ENCODE measurements at places on chromosomes 7 and 10.

GRCh38 chr10:13056456-13057077 is 43.4 kb upstream of the OPTN start:
- DNase-seq: no peak

GRCh38 chr7:69109246-69109645 is 489.0 kb upstream of the AUTS2 start:
- no peak for DNase-seq

DNA sequence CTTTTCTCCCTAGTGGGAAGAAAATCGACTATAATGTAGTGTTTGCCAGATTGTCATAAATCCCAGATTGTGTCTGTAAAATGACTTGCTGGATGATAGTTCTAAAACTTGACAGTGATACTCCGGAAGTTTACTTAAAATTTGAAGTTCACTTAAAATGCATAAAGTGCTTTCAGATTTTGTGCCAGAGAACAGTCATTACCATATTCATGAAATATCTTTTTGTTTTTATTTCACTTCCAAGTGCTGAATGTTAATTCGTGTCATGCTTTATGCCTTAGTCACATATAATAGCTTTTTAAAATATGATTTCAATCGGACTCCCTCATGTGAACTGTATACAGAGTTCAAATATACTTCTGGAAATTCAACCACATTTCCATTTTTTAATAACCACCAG is 30.4 kb downstream of the PRPF18 start:
- DNase-seq: no peak

DNA sequence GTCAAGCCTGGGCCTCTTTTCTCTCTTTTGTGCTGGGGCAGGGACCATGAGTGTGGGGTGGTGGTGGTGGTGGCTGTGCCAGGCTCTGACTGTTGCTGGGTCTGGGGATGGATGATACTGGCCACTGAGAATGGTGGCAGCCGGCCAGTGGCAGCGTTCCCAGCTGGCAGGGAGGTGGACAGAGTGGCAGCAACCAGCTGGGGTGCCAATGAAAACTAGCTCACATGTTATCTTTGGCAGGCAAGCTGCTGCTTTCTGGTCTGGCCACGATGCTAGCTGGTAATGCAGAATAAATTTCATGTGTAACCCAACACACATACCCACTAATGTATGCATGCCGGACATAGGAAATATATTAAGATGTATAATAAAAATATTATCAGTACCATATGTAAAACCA is 95.0 kb upstream of the SLC26A5 start:
- no peak for DNase-seq

- no peak for DNase-seq
Measured at GRCh38 chr10:61376908-61377368, 76.2 kb downstream of the TMEM26 start.

- DNase-seq: no peak
Measured at GRCh38 chr7:83691095-83691494, 42.2 kb upstream of the SEMA3E start.

- no peak for DNase-seq
Measured at GRCh38 chr7:64371116-64371515, 57.4 kb downstream of the ZNF736 start.

GRCh38 chr10:108673741-108674140 is 1249.6 kb downstream of the XPNPEP1 start:
- DNase-seq: no peak

- DNase-seq: peak; percentile 33
Measured at GRCh38 chr7:101590663-101591435, 38.2 kb downstream of the MYL10 start.

DNA sequence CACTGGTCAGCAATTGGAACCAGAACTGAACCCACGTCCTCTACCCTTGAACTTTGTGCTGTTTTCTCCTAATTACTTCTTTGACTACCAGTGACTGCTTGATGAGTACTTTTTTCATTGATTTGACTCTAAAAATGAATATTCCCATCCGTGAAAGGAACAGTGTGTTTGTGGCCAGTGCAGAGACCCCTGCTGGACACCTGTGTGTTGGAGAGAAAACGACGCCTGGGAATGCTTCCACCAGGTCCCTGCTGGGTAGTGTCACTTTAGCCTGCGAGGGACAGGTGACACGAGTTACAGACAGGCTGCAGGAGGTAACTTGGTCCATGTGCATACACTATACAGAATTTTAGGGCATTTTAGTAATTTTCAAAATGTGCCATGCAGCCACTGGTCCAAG is 6.8 kb upstream of the GJD4 start:
- DNase-seq: no peak

DNA sequence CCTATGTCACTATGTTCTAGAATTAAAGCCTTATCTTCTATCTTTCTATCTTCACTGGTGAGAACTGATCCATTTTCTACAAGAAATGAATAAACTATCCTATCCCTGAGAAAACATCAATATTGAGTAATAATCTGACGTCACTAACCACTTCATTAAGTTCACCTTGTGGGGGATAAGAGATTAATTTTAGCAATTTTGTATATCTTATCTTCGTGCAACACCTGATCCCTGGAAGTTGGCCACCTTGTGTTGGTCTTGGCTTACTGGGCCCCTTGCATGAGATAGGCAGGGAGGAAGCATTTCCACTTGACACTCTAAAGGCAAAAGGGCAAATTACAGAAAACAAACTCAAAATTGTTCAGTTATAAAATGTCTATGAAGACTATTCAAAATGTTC is 20.1 kb upstream of the OR6B1 start:
- no peak for DNase-seq

DNA sequence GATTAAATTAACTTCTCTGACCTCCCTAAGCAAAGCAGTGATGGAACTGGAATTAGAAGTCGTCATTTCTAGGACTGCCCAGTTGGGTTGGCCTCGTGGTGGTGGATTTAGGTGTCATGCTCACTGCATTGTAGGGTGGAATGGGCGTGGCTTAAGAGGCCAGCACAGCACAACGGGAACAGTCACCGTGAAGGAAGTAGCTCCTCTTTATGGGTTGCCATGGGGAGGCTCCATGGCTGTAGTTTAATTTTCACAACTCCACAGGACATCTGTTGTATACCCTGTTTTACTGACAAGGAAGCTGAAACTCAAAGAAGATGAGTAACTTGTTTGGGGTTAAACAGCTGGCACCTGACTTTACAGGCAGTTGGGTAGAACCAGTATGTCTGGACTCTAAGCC is 208.3 kb downstream of the CELF2 start:
- DNase-seq: no peak

DNA sequence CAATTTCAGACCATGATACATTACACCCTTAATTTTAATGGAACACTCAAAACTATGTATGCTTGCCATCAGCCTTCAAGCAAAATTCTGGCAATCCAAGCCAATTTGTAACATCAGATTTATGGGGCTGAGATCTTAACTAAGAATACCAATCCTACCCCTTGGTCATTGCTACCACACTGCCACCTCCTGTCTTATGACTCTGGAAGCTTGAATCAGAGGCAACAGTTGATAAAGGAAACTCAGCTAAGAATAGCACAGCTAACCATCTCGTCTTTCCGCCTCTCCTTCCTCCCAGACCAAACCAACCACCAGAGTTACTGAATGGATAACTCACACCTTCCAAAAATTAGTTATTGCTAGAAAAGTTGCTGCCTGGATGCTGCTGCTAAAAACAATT is 7.4 kb downstream of the IGF2BP3 start:
- no peak for DNase-seq

DNA sequence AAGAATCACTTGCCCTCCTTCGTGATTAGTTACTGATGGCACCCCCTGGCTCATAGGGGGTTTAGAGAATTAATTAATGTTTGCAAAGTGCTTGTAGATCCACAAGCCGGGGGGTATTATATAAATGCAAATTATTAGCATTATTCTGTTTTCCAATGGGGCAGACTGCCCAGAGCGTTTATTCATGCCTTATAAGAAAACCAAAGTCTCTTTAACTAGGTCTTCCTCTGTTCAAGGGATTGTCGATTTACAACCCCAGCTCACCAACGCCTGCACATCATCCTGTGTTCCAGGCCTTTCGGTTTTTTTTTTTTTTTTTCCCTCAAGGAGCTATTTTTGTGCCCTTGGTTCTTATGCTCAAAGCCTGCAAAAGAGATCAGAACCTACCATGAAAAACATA is 630.7 kb downstream of the PARD3 start:
- no peak for DNase-seq

DNA sequence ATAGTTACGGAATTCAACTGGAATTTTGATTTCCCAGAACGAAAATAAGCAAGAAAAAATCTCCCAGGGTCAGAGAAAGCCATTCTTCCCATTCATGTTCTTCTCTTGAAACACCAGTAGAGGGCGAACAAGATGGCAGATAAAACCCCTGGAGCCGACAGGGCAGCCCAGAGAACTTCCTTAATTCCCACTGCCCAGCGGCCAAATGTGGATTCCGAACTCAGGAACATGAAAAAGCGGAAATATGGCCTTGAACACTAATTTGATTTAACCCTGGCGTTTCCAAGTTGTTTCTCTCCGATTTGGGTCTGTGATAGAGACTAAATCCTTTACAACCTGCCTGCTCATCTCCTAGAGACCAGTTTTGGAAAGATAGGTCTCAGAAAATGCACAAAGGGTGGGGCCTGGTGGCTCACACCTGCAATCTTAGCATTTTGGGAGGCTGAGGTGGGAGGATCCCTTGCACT is 100.7 kb upstream of the WAC start:
- DNase-seq: peak; percentile 66

GRCh38 chr10:73837072-73837471 is 25.7 kb upstream of the NDST2 start:
- no peak for DNase-seq

- no peak for DNase-seq
Measured at GRCh38 chr7:132410861-132411541, 165.3 kb downstream of the PLXNA4 start.

DNA sequence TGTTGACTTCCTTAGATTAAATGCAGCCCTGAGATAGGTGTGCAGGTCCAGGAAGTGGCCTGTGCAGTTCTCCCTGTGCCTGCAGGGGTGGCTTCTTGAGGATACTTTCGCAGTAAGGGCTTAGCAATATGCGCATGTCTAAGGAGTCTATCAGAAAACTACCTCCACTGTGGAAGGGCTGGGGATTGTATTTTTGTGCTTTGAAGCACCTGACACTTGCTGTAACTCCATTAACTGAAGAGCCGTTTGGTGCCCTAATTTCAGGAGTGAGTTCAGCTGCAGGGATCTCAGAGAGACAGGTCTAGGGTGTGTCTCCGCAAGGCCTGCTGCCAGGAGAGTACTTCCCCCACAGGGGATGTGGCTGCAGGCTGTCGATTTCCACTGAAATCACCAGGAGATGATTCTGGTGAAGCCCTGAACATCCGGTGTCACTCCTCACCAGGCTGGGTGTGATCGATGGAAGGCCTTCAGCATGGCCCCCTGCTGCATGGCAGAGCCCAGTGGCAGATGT is 35.5 kb downstream of the IKZF1 start:
- no peak for DNase-seq

- DNase-seq: no peak
Measured at GRCh38 chr10:2744547-2745200, 322.7 kb upstream of the PFKP start.

- DNase-seq: no peak
Measured at GRCh38 chr10:14389981-14390590, 59.4 kb upstream of the FRMD4A start.

DNA sequence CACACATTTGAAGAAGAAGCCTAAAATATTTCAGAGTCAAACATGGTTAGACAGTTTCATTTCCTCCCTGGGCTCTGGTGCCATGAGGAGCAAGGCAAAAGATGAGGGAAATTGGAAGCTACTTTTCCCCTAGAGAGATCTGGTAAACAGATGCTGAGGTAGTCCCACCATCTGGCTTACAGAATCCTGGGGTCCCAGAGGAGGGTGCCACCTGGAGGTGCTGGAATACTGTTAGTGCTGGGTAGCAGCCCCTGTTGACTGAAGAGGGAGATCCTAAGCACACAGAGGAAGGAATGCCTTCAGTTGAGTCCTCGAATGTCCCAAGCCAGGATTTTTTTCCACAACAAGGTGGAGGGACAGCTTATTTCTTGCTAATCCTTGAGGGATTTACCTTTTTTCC is 160.1 kb downstream of the FZD1 start:
- DNase-seq: no peak

- DNase-seq: no peak
Measured at GRCh38 chr7:105426606-105427146, 38.0 kb upstream of the SRPK2 start.

- DNase-seq: no peak
Measured at GRCh38 chr7:92058040-92058439, 76.2 kb downstream of the CYP51A1 start.

- DNase-seq: no peak
Measured at GRCh38 chr7:130491841-130492522, at the start of gene MEST. MEST (plus strand) TSS chr7:130492085; CDS start chr7:130492314, 229 bp downstream.

DNA sequence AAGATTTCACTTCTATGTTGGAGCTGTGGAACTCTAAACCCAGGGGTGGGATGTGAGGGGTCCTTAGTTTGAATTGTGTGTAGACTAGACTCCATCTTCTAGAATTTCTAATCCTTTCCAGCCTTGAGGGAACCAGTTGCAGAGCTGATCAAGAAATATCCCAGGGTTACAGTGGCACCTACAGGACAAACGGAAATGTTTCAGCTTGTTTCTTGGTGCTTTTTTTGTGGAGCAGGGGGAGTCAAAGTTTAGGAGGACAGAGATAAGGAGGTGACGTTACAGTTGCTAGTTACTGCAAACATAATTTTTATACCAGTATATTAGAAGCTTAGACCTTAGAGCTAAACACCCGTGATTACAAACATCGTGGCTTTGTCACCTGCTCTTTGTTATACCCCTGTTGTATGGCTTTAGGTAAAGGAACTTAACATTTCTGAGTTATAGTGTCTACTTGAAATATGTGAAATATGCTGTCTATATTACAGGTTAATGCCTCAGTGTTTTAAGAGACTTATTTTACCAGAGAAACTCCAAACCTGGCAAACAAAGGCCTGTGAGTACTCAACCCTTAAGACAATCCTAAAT is 84.5 kb upstream of the DYNC1I1 start:
- no peak for DNase-seq

DNA sequence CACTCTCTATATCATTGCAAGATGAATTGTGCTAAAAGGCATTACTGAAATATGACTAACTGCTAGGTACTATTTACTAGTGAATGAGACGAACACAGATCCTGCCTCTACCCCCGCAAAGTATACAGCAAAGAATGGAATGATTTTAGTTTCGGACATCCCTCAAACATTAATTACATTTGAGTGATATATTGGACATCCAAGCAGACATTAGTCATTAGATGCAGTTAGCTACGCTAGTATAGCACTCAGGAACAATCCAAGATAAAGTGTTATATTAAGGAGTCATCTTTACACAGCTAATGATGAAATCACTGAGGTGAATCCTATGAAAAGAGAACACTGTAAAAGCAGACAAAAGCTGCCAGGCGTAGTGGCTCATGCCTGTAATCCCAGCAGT is 7.3 kb upstream of the TAF3 start:
- no peak for DNase-seq
